Esophagus squamous epithelium (tissue), 5 donors: ENCODE measurements at places on chromosomes 3 and 15.

DNA sequence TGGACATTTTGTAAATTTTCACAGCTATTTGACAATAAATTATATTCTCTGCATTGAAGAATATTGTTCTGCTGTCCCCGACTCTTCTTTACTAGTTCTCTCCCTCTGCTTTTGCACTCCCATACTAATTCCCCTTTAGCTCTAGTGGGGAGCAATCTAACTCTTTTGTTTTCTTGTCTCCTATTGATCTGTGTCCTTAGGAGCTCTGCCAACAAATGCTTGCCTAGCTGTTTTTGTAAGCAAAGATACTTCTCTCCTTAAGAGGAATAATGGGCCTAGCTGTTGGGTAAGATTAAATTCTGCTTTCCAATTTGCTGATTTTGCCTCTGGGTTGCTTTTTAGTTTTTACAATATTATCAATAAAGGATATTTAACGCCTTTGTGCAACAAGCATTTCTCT lies 17.7 kb downstream of the ADAMTSL3 start:
- no peak for DNase-seq

- no peak for DNase-seq
Measured at GRCh38 chr3:145170121-145170520, 990.9 kb downstream of the PLOD2 start.

- no peak for DNase-seq
Measured at GRCh38 chr3:156985711-156986110, 159.6 kb downstream of the LEKR1 start.

DNA sequence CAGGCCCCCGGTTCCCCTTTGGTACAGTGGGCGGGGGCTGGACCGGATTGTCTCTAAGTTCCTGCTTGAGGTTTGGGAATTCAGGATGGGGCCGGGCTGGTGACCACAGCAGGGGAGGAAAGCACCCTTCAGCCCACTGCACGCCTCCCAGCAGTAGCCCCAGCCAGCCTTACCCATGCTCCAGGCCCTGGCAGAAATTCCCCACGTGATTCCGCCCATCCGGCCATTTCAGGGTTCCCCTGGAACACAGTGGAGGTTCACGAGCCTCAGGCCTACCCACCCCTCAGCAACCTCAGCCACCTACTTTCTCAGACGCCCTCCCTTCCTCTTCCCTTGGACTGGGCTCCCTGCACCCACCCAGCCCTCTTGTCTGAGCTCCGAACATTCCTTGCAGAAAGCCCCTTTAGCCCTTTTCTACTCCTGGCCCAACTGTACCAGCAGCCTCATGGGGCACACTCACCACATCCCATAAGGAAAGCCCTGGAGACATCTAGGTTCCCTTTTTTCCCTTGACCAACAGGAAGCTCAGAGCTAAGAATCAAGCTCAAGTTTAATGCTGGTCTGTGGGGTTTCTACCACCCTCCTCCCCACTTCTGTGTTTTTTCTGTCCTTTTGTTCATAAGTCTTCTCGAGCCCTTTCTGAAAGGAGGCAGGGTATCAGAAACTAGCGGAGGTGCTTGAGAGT lies 11.5 kb downstream of the ALS2CL start:
- no peak for DNase-seq

GRCh38 chr15:84831028-84831427 lies 13.9 kb downstream of the ALPK3 start:
- DNase-seq: no peak

DNA sequence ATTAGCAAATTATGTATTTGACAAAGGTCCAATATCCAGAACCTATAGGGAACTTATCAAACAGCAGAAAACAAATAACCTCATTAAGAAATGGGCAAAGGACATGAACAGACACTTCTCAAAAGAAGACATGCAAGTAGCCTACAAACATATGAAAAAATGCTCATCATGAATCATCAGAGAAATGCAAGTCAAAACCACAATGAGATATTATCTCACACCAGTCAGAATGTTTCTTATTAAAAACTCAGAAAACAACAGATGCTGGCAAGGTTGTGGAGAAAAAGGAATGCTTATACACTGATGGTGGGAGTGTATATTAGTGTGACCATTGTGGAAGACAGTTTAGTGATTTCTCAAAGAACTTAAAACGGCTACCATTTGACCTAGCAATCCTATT lies 116.1 kb upstream of the CRBN start:
- DNase-seq: no peak
